Right lung (tissue), 10 donors: ENCODE measurements at places on chromosomes 1 and 21. TPM values are rescaled to one million over a fixed set of nuclear protein-coding genes. Genes with fewer than 3 reads are reported as not detected.

DNA sequence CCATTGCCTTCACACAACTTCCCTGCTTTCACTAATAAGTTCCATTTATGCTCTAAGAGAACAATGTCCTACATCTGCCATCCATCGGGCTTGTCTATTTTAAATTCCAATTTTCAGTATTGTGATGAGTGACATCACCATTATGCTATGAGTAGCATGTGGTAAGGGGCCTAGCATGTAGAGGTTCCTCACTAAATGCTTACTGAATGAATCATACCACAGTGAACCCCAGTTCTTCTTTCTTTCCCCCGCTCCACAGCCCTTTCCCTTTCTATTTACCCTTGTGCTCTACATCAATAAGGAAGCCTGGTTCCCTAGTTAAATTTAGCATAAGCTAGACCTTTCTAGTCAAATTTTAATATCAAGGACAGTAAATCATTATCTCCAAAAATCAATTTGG, 195.0 kb upstream of the RGS18 start:
- no peak for DNase-seq

DNA sequence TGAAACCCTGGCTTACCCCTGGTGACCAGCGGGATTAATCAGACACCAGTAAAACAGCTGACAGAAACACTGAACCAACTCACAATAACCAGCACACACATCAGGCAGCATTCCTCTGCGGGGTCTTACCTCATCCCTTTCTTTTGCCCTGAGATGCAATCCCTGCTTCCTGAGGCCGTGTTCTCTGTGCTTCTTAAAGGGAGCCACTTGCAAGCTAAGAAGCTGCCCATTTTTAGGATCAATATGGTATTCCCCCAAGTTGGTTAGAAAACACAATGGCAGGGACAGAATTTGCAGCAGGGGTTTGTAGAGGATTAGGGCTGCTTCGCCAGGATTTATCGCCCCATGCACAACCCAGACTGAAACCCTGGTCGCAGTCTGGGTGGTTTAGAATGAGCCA, 74.7 kb upstream of the OLIG2 start:
- DNase-seq, result no peak

GRCh38 chr1:150034336-150034735, 23.8 kb upstream of the OTUD7B start:
- no peak for DNase-seq

GRCh38 chr1:55140137-55140536, 75.0 kb downstream of the USP24 start:
- DNase-seq, result no peak

Gene AUNIP
- polyA plus RNA-seq, result 2.4 TPM

Gene ZBTB8B
- 0.92 TPM for polyA plus RNA-seq
